Tracheal epithelial cell (primary cell): ENCODE measurements at places on chromosomes 13 and 19. TPM values are rescaled to one million over a fixed set of nuclear protein-coding genes. Genes with fewer than 3 reads are reported as not detected.

PRR19 gene
- total RNA-seq = under 0.01 and 0.43 TPM in 2 replicates

GZMM gene
- not detected in 2 replicates for total RNA-seq

FGF22 gene
- not detected in 2 replicates for total RNA-seq

SHISA7 gene
- total RNA-seq = not detected in 2 replicates

ZNF552 gene
- 4.3 and 6.7 TPM in 2 replicates for total RNA-seq
